Kidney (tissue), 22 donors: ENCODE measurements at places on chromosomes 3 and 15. TPM values are rescaled to one million over a fixed set of nuclear protein-coding genes. Genes with fewer than 3 reads are reported as not detected.
A peak's percentile ranks its signal among the peaks of the same experiment; 100 is the strongest.

The SLC12A1 gene
- 201 TPM for total RNA-seq

The PLAAT1 gene
- 0.72 TPM for total RNA-seq

The HYAL3 gene
- total RNA-seq, result 2.0 TPM

The MED12L gene
- 0.82 TPM for total RNA-seq

The ITIH1 gene
- total RNA-seq, result 0.22 TPM

The PRSS50 gene
- 0.35 TPM for total RNA-seq

The NANOGP8 gene
- total RNA-seq, result 1.3 TPM

The TRPM1 gene
- not detected for total RNA-seq

The SLC9C1 gene
- total RNA-seq, result 1.2 TPM

The KNL1 gene
- total RNA-seq, result 1.1 TPM

The MAPKBP1 gene
- total RNA-seq, result 28.6 TPM

GRCh38 chr3:97911459-97911858, 60.8 kb downstream of the RIOX2 start:
- DNase-seq, result no peak

DNA sequence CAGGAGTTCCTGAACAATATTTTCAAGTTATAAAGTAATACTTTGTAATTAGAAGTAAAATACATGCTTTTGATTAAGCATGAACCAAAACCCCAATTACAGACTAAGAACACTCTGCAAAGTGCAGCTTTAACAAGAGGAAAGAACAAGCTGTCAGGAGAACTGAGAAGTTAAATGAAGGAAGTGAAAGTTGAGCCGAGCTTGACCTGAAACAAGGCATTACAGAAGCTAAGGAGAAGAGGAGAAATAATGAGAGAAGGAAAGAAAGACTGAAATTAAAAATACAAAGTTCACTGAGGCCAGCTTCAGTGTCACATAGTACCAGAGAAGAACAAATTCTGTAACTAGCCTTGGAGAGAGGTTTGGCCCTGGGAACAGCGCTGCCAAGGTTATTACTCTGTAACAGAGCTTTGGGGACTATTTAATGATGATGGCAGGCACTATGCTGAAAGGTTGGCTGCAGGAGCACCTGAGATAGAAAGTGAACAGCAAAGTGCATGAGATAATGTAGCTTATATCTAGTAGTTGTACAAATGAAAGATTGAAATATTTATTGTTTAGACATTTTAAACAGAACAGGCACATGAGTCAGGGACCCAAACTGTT, 241.9 kb upstream of the PEX5L start:
- DNase-seq, result no peak

DNA sequence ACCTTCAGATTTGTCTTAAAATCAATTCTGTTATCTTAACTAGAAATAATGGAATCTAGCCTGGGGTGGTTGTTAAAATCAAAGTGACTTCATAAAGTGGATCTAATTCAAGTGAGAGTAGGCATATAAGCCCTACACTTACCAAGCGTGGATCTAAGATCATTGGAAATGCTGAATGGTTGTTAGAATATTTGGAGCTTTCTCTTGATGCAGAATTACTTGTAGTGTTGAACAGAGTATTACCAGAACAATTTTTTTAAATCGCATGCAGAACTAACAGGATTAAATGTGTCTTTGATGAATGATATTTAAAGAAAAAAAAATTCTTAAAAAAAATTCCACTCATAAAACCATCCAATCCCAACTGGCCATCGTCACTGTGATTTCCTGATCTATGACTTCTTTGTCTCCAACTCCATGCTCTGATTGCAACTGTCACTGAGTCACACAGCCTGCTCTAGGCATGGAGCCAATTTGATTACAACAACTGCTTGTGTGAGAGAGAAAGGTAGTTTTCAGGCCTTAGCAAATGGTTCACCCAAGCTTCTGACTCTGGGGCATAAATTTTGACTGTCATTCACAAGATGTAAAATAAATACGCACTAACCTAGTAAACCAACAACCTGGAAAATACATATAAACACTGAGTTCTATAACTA, 25.9 kb upstream of the SPRED1 start:
- no peak for DNase-seq

DNA sequence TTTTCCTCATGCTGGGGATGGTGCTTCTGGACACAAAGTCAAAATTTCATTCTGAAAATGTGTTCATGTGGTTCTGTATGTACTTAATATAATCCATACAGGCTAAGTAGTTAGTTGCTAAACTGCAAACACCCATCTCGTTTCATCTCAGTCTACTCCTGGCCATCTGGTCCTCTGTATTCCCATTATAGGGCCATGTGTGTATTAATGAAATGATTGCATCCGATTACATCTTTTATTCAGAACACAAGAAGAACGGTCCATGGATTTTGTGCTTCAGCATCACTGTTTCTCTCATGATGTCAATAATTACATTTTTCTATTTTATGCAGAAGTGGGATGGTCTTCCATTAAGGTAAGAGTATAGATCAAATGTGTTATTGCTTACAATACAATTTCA, 6.1 kb upstream of the GJD2 start:
- DNase-seq, result no peak

DNA sequence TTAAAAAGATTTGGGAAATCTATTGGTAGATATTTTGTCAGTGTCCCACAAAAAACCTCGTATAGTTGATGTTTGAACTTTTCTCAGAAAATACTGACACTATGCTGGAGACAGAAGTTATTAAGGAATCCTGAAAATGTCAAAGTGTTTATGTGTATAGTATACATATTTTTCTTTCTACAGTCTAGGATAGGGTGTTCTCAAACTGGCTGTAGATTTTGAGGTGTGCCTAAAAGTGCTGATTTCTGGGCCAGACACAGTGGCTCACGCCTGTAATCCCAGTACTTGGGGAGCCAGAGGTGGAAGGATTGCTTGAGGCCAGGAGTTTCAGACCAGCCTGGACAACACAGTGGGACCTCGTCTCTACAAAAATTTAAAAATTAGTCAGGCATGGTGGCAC, 322.0 kb downstream of the NLGN1 start:
- no peak for DNase-seq

- DNase-seq, result peak; percentile 77
These were observed 119.0 kb upstream of the RASGRP1 start for GRCh38 chr15:38683382-38684242.

DNA sequence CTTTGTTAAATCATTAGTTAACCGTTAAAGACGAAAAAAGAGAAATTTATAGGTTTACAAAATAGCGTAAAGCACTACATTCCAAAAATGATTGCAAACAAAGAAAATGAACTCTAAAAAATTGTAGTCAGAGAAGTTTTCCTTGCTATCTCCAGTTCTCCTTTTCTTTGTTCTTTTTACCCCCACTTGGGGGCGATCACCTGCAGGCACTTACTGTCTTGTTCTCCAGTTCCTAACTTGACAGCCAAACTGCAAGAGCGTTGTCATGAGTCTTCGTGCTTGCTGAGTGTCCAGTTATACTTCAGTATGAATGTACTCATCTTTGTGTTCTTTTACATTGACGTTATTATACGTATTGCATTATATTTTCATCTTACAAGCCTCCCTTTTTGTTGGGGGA, 54.5 kb downstream of the CHD2 start:
- DNase-seq, result no peak

- DNase-seq, result no peak
These were observed 216.8 kb downstream of the RSL24D1 start for GRCh38 chr15:54979964-54980363.

DNA sequence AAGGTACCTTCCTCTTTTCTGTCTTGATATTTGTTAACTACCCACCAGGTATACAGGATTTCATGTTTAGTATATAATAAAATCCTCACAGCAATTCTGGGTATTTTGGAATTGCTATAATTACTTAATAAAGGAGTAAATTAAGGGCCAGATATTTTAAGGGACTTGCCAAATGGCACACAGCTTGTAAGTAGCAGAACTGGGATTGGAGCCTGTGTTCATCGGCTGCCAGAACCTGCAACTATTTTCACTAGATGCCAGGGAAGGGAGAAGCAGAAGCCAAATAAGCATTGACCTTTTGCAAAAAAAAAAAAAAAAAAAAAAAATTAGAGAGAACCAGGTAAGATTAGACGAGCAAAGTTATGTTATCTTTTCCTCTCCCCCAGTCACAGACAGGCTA, 683.3 kb upstream of the CADM2 start:
- DNase-seq, result no peak

DNA sequence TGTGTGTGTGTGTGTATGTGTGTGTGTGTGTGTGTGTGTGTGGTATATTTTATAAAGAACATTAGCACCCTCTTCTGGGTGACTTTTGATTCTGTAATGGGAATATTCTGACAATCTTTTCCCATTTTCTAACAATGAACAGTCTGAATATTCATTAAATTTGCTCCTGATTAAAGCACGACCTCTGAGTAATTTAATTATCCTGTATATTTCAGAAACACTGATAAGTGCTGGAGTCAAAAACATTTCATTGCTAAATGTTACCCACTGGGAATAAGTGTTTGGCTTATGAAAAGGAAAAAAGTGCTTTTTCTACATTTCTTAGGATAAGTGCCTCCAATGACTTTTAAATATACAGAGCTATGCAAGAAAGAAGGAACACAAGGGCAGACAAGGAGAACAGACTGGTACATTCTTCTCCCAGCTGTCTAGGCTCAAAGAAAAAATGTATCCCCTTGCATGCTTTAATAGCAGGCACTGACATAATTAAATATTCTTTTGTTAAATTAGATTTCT, 32.3 kb upstream of the SYNPR start:
- DNase-seq, result no peak

DNA sequence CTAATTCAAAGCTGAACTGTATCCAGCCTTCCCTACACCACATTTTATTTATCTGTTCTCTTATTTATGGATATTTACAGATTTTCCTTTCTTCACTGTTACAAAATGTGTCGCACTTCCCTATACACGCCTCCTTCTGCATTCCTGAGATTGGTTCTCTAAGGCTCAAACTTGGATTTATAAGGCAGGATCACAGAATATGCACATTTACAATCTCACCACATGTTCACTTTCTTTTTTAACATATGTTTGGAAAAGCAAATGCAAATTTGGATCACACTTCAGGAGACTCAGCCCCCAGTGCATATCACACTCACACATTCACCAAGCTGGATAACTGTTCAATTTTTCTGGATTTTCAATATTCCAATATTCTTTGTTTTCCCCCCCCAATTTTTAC, 31.8 kb upstream of the ARHGEF3 start:
- DNase-seq, result no peak

- DNase-seq, result no peak
These were observed 230.3 kb downstream of the MAGI1 start for GRCh38 chr3:65808407-65808806.

- peak; percentile 4 for DNase-seq
These were observed 2.5 kb downstream of the NT5DC2 start for GRCh38 chr3:52530918-52531826.

DNA sequence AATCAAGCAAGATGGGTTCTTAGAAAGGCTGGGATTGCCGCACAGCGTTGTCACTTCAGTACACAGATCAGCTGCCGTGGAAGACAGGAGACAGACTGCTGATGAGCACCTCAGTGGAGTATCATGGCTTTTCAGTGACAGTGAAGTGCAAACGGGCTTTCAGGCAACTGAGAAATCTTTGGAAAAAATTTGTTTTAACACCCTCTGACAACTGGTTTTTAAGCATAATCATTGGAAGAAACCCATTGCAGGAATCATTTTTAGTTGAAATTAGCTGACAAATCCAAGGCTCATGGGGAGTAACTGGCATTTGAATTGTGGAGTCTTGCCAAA, 418.8 kb downstream of the OTOL1 start:
- DNase-seq, result no peak

DNA sequence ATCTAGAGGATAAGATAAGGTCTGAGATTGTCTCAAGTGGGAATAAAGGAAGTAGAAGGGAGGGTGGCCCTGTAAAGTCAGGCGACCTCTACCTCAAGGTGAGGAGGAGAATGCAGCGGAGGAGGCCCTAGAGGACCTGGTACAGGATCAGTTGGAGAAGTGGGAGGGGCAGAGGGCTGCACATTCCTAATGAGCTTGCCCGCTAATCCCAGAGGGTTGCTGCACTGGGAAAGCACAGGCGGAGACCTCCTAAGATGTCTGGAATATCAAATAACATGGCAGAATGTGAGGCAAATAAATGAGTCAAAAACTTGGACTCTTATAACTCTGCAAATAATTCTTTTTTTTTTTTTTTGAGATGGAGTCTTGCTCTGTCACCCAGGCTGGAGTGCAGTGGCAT, 30.2 kb upstream of the VPS8 start:
- peak; percentile 24 for DNase-seq

GRCh38 chr3:112651516-112651915, 10.6 kb upstream of the CCDC80 start:
- no peak for DNase-seq

DNA sequence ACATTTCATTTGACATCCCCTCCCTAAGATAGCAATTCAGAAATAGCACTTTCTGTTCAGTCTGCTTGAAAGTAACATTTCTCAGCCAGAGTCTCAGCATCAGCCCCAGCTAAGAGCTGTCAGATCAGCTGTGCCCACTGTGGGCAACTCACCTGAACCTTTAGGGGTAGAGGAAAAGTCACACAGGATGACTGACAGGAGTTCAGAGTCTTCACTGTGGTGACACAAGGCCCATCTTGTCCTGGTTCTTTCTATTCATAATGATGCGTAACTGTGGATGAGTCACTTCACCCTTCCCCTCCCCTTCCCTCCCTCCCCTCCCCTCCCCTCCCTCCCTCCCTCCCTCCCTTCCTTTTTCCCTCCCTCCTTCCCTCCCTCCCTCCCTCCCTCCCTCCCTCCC, 96.1 kb upstream of the RASGRP1 start:
- DNase-seq, result no peak

DNA sequence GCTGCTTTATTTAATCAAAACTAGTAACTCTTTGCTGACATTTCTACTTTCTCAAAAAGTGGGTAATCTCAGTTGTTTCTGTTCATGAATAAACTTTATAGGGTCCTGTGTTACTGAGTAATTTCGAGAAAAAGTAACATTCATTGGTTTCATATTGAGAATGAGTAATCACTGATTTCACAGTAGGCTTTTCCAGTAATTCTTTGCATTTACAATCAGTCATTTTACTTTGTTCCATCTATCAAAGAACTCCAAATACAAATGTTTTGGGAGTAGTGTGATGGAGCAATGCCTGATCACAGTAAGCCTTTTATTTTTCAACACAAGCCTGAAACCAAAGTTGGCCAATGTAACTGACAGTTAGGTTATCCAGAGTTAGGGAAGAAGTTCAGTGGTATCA, 353.6 kb downstream of the ULK4 start:
- no peak for DNase-seq

GRCh38 chr15:64611085-64611725, 150.8 kb downstream of the ZNF609 start:
- no peak for DNase-seq

GRCh38 chr3:152745646-152746045, 89.3 kb upstream of the P2RY1 start:
- no peak for DNase-seq

DNA sequence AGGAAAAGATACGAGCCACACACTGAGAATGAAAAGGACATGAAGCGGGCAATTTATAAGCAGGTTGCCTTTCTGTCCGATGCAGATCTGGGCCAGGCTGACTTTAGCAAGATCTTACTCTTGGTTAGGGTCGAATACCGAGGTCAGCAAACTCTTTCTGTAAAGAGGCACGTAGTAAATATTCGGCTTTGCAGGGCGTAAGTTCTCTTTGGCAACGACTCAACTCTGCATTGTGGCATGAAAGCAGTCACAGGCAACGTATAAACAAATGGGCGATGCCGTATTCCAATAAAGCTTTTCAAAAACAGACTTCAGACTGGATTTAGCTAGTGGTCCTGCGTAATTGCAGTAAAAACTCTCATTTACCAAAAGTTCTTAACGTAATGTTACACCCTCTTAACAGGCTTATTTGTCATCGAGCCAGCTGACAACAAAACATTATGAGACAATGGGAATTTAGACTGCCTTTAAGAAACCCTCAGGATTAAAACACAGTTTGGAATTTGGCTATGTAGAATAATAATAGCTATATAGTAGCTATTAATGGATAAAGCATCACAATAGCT, 13.1 kb upstream of the RPL35A start:
- DNase-seq, result no peak
